ENCODE measurements at places on chromosomes 6 and 20. TPM values are rescaled to one million over a fixed set of nuclear protein-coding genes. Genes with fewer than 3 reads are reported as not detected.
A peak's percentile ranks its signal among the peaks of the same experiment; 100 is the strongest.

DNA sequence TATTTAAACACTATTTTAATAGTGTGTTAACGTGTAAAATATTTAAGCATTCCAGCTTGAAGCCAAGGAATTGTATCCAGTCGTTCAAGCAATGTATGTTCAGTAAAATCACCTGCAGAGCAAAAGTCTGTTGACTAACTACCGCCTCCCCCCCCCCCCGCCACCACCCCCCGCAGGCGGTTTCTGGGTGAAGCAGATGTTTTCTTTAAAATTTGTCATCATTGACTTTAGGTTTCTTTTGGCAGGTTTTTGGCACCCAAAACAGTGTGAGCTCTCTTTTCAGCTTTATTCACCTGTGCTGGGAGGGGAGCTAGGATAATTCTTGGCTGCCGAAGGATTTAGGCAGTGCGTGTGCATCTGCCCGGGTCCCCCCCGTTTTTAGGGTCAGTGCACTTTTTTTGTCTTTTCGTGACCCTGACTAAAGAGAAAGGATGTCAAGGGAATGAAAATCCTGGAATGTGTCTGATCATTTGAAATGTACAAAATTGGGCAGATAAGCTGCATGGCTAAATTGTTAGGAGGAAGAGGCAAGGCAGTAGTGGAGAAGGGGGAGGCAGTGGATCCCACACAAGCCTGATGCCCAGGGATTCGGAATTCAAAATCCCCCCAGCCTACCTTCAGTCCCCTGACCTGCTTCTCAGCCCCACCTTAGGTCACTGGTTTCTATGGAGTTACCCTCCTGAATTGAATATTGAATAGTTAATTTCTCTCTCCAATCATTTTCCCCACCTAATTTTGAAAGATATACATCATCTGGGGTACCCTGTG is 1.1 kb downstream of the EDN1 start:
- no peak for DNase-seq

DNA sequence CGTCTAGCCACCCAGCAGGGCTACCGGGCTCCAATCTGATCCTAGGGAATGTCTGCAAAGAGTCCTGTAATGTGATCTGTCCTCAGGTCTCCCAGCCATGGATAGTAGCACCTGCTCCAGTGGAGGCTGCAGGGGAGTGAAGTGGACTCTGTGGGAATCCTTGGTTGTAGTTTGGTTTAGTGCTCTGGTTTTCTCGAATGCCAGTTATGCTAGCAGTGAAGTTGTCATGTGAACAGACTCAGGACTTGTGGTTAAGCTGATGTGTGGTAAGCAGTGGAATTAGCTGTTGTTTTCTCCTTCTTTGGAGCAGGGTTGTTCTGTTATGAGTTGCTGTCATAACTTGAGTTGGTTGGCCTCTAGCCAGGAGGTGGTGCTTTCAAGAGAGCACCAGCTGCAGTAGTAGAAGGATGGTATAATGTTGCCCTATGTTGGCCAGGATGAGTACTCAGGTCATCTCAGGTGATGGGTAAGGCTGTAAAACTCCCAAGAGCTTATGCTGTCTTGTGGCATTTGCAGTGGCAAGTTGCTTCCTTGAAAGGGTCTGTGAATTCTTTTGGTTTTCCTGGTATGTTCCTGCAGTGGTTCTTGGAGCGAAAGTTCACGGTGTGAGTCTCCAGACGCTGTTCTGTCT is 390.2 kb downstream of the UTRN start:
- DNase-seq: no peak

DNA sequence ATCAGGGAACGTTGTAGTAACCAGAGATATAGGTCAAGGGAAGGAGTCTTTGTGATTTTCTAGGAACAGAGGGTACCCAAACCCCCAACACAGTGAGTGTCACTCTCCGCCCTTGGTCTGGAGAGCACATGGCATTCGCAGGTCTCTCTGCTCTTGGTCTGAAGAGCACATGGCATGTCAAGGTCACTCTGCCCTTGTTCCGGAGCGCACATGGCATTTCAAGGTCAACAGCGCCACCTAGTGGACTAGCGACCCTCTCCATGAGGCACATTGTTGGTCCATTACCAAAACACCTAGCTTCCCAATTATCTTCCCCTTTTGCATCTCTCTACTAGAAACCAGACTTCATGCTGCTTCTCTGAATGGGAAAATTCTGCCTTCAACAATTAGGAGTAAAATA is 260.0 kb downstream of the C6orf118 start:
- no peak for DNase-seq

- no peak for DNase-seq
Observed at GRCh38 chr6:108996208-108996607, 98.4 kb downstream of the SESN1 start.

DNA sequence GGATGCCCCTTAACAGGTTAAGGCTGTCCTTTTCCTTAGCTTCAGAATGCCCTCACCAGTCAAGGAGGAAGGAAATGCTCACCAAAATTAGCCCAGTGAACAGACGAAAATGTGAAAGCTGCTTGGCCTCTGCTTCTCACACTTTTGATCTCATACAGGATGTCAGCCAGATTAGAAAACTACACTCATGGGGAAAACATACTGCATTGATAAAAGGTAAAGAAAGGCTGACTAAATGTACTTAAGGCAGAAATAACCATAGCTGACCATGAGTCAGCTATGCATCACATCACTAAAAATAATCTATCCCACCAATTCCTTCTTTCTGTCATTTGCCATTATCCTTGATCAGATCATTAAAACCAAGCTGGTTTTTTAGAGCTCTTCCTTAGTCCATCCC is 198.4 kb upstream of the TENT5A start:
- DNase-seq: peak; percentile 73

DNA sequence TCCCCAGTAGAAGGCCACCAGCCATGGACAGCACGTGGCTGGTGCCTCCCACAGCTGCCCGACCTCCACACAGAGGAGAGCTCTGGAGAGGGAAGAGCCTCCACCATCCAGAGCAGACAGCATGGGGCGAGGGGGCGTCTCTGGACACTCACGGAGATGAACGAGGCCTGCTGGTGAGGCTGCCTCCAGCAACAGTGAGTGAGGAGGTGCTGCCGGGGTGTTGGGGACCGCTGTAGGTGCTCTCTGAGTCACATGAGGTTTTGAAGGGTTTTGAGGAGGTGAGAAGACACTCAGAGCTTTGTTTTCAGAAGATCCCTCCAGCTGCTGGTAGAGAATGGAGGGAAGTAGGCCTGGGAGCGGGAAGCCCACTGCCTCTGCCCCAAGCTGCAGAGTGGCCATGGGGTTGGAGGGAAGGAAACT is 65.6 kb downstream of the THBS2 start:
- no peak for DNase-seq

GRCh38 chr6:13892017-13892645 is 32.6 kb upstream of the RNF182 start:
- DNase-seq: no peak

OPRM1 gene
- total RNA-seq: not detected

CRIP3 gene
- total RNA-seq: not detected

GPRC6A gene
- not detected for total RNA-seq

RBL1 gene
- 31.9 TPM for total RNA-seq

All from fibroblast of the aortic adventitia (primary cell).